ENCODE measurements at places on chromosomes 6 and 20. TPM values are rescaled to one million over a fixed set of nuclear protein-coding genes. Genes with fewer than 3 reads are reported as not detected.

The SNAP91 gene
- total RNA-seq: 4.3 TPM

The BCAS1 gene
- total RNA-seq: 49.8 TPM

The BPIFA1 gene
- not detected for total RNA-seq

GRCh38 chr6:133326584-133326983 lies 85.4 kb downstream of the EYA4 start:
- DNase-seq: no peak

GRCh38 chr20:37948956-37949355 lies 46.0 kb downstream of the VSTM2L start:
- DNase-seq: no peak

- DNase-seq: no peak
Measured at GRCh38 chr6:107769053-107769658, 55.0 kb downstream of the SCML4 start.

GRCh38 chr6:156713548-156713947 lies 63.6 kb upstream of the ARID1B start:
- DNase-seq: no peak

DNA sequence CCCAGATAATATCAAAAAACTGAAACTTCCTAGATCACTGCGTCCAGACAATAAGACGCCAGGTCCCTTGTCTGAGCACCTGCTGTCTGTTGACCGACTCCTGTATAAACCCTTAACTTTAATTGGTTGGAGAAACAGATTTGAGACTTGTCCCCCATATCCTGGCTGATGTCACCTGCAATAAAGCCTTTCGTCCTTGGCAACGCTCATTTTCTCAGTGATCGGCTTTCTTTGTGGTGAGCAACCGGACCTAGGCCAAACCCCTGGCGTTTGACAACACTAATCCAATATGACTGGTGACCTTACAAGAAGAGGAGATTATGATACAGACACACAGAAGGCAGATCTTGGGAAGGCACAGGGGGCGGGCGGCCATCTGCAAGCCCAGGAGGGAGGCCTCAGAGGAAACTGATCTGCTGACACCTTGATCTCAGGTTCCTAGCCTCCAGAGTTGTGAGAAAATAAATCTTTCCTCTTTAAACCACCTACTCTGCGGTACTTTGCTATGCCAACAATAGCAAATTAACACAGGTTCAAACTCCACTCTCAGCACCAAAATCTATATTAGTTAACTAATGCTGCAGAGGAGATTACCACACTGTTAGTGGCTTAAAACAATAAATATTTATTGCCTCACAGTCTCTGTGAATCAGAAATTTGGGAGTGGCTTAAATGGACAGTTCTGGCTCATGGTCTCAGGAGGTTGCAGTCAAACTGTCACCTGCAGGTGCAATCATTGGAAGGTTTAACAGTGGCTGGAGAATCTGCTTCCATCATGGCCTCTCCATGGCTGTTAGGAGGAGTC lies 178.7 kb downstream of the OTOR start:
- no peak for DNase-seq
